ENCODE measurements at places on chromosomes 6 and 20. TPM values are rescaled to one million over a fixed set of nuclear protein-coding genes. Genes with fewer than 3 reads are reported as not detected.

Gene KIAA0408
- total RNA-seq, result 33.1 TPM

Gene SLC35D3
- total RNA-seq, result not detected

DNA sequence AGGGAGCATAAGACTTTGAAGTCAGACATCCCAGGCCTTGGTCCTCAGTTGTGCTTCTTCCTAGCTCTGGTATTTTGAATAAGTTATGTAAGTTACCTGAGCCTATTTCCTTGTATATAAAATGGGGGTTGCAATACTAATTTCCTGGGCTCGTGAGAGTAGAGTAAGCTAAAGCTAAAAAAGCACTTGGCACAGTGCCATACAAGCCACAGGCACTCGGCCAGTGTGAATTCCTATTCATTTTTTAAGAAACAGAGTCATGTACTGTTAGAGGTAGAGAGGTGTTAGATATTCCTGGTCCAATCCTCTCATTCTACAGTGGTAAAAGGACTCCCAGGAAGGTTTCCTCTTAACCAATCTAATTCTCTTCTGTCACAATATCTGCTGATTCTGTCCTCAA, 79.6 kb upstream of the EPB41L1 start:
- no peak for DNase-seq

DNA sequence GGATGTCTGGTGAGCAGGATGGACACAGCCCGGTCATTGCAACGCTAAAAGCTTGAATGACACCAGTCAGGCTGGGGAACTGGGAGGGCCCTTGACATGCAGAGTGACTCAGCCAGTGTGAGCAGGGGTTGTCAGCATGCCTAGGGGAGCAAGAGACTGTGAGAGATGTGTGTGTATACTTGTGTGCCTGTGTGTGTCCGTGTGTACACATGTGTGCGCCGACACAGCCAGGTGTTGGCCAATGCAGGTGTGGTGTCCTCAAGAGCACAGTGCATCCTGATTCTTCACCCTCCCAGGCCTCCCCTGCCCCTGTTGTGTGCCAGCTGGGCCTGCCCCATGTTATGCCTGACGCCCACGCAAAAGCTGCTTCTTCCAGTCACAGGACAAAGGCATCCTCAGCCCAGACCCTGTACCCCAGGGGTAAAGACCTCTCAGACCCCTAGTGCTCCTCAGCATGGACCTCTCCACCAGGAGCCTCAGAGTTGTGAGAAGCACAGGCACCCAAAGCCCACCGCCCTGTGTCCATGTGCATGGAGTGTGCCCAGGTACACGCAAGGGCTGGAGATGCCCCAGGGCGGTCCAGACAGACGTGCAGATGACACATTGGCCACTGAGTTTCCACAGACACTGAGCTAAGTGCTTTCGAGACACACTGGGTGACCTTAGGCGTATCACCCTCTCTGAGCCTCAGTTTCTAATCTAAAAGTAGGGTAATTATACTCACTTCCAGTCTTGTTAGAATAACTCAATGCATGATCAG, 16.6 kb downstream of the NRSN2 start:
- DNase-seq, result no peak

DNA sequence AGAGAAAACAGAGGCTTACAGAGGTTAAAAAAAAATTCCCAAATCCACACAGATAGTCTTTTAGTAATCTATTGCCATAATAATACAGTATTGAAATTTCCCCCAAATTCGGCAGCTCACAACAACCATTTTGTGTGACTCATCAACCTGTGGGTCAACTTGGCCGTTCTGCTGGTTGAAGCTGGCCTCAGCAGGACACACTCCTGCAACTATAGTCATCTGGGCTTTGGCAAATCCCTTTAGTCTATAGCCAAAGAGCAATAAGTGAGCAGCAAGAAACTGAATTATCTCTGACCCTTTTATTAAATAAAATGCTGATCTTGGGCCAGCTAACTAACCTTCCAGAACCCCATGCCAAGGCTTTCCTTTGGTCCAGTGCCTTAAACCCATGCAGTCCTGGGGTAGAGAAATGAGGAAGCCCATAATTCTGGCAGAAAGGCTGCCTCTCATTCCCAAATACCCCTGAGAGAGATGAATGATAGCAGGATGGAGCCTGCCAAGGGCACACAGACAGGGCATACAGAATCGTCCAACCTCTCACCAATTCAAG, 17.2 kb upstream of the SNAP25 start:
- no peak for DNase-seq

- DNase-seq, result no peak
These were observed 40.3 kb downstream of the MYLK4 start for GRCh38 chr6:2710412-2710811.

- DNase-seq, result no peak
These were observed 229.2 kb downstream of the PHF3 start for GRCh38 chr6:63864671-63865318.

All from tongue (tissue), 3 donors.